ENCODE measurements at places on chromosomes 7 and 10.

- no peak for DNase-seq
Observed at GRCh38 chr7:71735961-71736556, 604.1 kb downstream of the GALNT17 start.

- no peak for DNase-seq
Observed at GRCh38 chr10:47282657-47283018, 17.4 kb upstream of the GDF10 start.

DNA sequence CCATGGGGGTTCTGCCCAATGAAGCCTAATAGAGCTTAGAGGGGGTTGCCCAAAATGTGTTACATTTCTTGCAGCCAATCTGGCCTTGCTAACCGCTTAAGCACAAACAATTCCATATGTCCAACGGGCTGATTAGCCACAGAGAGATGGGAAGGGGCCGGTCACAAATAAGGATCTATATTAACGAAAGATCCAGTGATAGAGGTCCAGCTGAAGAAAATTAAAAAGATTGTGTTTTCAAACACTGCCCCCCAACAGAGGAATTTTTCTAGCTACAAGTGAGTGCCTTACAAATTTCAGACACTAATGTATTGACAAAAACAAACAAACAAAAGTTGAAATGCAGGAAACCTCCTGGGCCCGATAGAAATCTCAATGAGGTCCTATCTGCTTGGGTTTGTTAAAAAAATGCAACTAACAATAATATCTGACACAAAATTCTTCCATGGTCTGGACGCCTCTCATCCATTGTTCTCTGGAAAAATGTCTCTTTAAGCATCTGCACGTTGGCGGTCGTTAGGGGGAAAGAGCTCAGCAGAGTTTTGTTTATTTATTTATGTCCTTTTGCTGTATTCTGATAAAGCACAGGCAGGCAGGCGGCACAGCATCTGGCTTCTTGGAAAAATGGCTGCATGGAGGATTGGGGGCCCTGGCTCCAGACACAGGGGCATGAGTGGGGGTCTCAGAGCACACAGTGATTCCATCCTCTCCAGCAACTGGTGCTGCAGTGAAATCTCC lies 402.0 kb downstream of the RPS24 start:
- no peak for DNase-seq

- DNase-seq, result no peak
Observed at GRCh38 chr7:95056107-95056739, 148.8 kb downstream of the PPP1R9A start.

GRCh38 chr7:85750454-85750949 lies 563.6 kb upstream of the SEMA3D start:
- DNase-seq, result no peak

- no peak for DNase-seq
Observed at GRCh38 chr10:88980800-88981199, 9.8 kb upstream of the FAS start.

- no peak for DNase-seq
Observed at GRCh38 chr10:4121502-4122380, 336.7 kb upstream of the KLF6 start.

DNA sequence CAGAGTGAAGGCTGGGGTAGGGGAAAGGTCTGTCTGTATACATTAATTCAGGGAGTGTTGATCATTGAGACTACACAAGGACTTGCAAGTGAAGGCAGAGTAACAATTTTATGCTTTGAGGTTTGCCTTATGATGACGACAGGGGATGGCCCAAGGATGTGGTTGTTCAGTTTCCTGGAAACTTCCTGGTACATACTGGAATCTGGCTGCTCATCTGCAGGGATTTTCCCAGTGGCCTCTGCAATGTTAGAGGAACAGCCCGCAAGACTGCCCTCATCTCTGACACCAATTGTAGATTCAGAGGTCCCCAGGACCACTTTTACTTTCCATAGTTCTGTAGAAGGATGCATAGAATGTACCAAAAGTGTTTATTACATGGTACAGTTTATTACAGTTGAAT lies 189.6 kb downstream of the TMEM178B start:
- DNase-seq, result no peak

GRCh38 chr7:75878312-75878768 lies 494 bp upstream of the RHBDD2 start:
- DNase-seq, result no peak

DNA sequence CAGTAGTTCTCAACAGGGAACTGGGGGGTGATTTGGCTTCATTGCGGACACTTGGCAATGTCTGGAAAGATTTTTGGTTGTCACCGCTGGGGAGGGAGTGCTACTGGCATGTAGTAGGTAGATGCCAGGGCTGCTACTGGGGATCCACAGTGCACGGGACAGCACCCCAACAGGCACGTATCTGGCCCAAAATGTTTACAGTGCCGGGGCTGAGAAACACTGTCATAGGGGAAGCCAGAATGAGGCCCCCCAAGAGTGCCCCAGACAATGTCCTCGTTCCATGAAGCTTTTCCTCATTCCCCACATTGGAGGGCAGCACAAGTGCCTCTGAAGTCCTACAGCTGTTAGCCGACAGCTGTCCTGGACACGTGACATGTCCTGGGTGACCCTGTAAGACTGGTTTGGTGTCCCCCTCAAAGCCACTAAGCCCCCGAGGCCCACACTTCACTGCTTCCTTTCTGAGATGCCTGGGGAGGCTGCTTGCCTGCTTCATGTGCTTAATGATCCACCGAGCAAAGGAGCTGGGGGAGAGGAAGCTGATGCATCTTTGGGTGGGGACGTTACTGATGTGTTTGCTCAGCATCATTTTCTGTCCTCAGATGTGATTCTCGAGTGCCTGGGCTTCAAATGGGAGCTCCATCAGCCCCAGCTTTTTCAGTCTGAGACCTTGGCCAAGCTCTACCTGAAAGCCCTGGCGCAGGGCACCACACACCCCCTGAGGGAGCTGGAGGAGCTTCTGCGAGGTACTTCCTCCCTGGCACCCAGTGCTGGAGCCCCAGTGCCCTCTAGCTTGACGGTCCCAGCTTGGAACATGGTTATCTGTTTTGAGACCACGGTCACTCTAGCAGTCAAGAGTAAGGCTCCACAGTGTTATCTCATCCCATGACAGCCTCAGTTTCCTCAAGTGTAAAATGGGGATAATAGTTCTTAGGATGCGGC lies 14.7 kb downstream of the BTBD16 start:
- DNase-seq, result no peak

DNA sequence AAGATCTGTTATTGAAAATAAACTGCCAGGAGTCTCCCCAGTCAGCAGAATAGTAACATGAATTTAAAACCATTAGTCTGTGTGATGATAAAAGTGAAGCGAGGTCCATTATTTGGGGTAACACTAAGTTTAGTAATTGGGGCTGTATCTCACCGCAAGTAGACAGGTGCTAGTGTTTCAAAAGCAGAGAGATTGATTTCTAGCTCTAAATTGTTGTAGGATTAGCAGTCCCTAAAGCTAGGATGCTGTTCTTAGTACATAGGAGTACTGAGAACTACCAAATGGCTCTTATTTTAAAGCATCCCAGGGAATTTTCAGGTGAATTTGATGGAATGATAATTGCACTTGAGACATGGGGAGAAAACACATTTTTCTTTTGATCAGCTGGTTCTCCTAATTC lies 70.5 kb downstream of the CPED1 start:
- DNase-seq, result no peak

GRCh38 chr7:48091506-48092433 lies 2.7 kb downstream of the UPP1 start:
- DNase-seq, result no peak

DNA sequence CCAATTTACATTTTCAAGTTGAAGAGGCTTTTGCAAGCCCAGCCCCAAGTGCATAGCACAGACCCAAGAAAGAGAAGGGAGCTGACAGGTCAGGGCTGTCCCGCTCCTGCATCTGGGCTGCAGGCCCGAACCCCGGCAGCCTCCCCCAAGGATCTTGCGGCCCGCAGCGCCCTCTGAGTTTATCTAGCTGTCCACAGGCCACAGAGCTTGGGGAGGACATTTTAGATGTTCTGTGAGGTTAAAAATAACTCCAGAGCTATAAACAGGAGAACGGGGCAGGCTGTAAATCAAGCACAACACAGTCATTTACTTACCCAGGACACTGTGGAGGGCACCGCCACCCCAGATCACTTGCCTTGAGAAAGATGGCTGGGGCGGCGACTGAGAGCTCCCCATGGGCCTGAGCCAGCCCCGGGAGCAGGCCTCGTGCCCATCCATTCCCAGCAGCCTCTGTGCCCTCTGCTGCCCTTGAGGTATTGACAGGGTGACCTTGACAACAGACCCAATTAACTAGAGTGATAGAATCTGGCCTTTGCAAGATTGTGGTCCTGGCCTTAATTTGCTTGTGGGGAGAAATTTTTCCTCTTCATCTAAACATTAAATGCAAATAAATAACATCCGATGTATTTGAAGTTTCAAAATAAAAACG lies 563.0 kb downstream of the TCERG1L start:
- no peak for DNase-seq

DNA sequence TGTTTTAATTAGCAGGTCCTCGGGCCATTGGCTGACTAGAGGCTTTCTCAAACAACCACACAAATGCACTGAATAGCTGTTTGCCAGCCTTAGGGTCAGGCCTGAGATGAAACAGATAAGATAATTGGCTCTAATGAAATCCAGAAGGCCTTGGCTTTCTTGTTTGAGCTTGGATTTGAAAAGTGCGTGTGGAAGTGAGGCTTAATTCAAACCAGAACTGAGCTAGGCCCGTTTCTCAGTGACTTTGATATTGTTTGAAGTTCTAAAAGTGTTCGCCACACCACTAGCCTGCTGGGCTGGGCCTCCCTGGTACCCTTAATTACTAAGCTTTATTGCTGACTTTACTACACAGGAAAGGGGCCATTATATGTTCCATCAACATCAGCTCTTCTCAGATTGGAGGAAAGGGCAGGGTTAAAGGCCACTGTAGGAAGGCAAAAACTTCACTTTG lies 270.6 kb downstream of the TWIST1 start:
- no peak for DNase-seq

- peak; percentile 3 for DNase-seq
Observed at GRCh38 chr7:97971120-97971989, 18.6 kb downstream of the OCM2 start.

- DNase-seq, result no peak
Observed at GRCh38 chr7:107622429-107622828, 38.2 kb upstream of the SLC26A4 start.

DNA sequence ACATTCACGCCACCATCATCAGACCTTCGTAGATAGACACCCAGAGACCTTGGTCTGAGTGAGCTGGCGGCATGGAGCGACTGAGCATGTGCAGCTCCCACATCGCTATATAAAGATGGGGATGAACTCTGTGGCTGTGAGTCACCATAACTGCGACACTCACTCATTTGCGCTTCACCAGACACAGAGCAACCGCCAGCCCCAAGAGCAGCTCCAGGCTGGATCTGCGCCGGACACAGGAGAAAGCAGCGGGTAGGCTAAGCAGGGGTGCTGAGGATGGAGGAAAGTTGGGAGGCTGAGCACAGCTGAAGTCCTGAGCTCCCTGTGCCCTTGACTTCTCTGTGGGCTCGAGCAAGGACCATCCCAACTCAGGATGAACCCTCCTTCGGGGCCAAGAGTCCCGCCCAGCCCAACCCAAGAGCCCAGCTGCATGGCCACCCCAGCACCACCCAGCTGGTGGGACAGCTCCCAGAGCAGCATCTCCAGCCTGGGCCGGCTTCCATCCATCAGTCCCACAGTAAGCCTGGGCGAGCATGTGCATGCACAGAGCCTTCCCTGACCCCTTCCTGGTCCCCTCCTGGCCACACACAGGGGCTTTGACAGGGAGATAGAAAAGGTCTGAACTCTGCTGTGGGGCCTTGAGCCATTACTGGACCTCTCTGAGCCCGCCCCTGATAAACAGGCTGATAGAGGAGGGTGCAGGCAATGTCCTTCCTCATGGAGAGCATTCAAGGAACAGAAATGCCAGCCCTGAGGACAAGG lies at the start of gene OPN4:
TSS of gene OPN4 (plus strand) at position 137 of the 762 bp plus-strand sequence. CDS start at position 374, 237 bp downstream.
- no peak for DNase-seq

DNA sequence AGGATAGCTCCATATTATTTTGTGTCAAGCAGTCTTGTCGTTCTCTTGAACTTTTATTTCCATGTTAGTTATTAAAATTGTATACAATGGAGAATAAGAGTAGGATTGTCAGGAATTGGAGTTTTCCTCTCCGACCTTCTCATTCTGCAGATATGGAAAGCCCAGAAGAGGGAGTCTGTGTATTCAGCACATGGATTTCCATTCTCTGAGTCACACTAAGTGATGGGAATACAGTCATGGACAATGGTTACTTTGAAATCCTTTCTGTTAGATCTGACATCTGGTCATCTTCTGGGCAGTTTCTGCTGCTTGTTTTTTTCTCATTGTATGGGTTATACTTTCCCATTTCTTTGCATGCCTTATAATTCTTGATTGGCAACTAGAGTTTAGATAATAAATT lies 5.0 kb upstream of the TASOR2 start:
- no peak for DNase-seq

DNA sequence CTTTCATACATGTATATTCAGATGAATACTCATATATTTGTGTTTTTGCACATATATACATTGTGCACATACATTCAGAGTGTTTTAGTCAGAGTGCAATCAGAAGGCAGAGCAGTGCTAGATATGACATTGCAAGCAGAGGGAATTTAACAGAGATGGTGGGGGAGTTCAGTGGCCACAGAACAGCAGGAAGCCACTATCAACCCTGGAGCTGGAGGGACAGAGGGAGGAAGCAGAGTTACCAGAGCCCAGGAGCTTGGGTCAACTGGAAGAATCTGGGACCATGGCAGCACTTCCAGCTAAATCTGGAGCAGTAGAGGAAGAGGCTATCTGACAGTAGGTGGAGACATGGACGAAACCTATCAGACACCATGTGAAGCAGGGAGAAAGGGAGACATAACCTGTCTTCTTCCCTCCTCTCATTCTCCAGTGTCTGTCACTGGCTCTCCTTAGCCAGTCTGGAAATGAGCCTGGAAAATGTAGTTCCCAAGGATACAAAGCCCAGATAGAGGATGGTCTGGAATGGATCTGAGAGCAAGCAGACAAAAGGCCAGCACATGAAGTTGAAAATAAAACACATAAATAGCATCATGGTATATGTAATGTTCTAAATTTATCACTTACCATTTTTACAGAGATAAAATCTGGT lies 33.6 kb upstream of the HERPUD2 start:
- no peak for DNase-seq
